ENCODE measurements at places on chromosomes 6 and 20. TPM values are rescaled to one million over a fixed set of nuclear protein-coding genes. Genes with fewer than 3 reads are reported as not detected.

Gene SLC18B1
- 0.67 TPM for total RNA-seq

GRCh38 chr6:97947841-97948240 is 664.8 kb upstream of the MMS22L start:
- DNase-seq = peak; percentile 35
- H3K27ac ChIP-seq = no peak overlapping the region
- H3K36me3 ChIP-seq = no peaks in the 10 kb centered on the region

GRCh38 chr6:37745748-37746147 is 48.1 kb upstream of the MDGA1 start:
- no peak for DNase-seq
- H3K4me3 ChIP-seq = no peak overlapping the region
- 0 out of 2 replicates have a peak, but pooled peaks cover 1% of the 10 kb centered on the region for H3K27me3 ChIP-seq
- H3K4me1 ChIP-seq = no peaks in the 10 kb centered on the region

GRCh38 chr6:35181308-35181932 is 32.3 kb upstream of the SCUBE3 start:
- no peaks in the 10 kb centered on the region for H3K36me3 ChIP-seq
- H3K4me1 ChIP-seq = peaks cover 11% of the 10 kb centered on the region
- H3K27me3 ChIP-seq = no peaks in the 10 kb centered on the region

DNA sequence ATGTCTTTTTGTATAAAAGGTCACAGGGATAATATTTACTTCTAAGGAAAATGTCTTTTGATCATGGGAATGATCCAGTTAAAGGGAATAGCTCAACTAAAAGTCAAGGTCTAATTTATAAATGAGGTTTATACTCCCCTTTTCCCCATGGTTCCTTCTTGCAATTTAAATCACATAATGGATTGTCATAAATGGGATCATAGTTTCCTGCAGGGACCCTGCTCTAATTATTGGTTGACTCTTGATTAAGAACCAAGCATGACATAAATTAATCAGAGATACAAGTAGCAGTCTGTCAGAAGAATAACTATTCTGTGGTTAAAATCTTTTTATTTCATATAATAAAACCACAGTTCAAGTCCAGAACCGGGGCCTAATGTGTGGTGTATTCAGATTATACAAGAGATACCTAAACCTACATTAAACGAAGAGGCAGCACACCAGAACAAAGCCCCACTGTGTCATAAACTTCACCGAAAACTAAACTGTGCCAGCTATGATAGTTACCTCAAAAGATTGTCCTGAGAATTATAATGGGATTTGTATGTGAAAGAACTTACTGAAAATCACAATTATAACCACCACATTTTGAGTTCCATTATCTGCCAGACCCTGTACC is 43.0 kb upstream of the CD83 start:
- DNase-seq = no peak
- no peaks in the 10 kb centered on the region for H3K27me3 ChIP-seq
- H3K36me3 ChIP-seq = no peaks in the 10 kb centered on the region
- peak overlapping the region; percentile 71 for H3K27ac ChIP-seq

DNA sequence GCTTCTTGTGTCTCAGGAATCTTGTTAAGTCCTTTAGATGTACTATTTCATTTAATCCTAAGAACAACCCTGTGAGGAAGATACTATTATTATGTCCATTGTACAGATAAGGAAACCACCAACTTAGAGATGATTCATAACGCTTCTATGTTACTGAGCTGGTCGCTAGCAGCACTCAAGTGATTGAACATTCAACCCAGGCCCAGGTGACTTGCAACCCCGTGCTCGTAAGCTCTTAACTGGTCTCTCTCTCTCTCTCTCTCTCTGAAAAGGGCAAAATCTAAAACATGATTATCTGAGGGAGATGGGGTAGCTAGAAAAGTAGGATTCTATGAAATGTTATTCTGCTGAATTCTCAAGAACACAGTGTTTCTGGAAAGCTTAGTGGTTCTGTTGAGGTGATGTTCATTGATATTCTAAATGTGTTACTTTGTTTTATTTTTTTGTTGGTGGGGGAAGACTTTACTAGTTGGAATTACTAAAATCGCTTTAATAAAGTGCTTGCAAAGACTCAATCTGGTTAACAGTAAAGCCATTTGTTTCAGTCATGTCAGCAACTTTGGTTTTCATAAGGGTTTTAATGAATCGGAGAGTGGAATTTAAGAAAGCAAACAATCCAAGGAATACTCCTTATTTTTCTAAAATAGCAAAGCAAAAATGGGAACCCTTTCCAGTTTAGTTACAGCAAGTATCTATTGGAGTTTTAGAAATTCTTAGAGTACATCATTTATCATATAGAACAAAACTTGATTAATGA is 265.0 kb upstream of the TAB2 start:
- H3K27me3 ChIP-seq = no peaks in the 10 kb centered on the region
- no peak overlapping the region for H3K27ac ChIP-seq
- H3K4me1 ChIP-seq = peaks cover 6% of the 10 kb centered on the region
- no peak for DNase-seq
- H3K36me3 ChIP-seq = no peaks in the 10 kb centered on the region

Measured in Panc1 (cell line).